Activated CD8-positive, alpha-beta T cell treated with anti-CD3 and anti-CD28 coated beads for 36 hours (primary cell): ENCODE measurements at places on chromosomes 1 and 21.

- peaks cover 17% of the 10 kb centered on the region for H3K36me3 ChIP-seq
- H3K27ac ChIP-seq: peak overlapping the region; percentile 68
- H3K27me3 ChIP-seq: no peaks in the 10 kb centered on the region
- no peak overlapping the region for H3K4me3 ChIP-seq
- DNase-seq: no peak
Observed at GRCh38 chr1:32063261-32063681, 9.5 kb upstream of the TMEM39B start.

GRCh38 chr1:63255153-63255552 is 67.2 kb upstream of the FOXD3 start:
- H3K27me3 ChIP-seq: peaks cover 6% of the 10 kb centered on the region
- no peak overlapping the region for H3K27ac ChIP-seq
- H3K4me3 ChIP-seq: no peak overlapping the region
- H3K4me1 ChIP-seq: no peaks in the 10 kb centered on the region

DNA sequence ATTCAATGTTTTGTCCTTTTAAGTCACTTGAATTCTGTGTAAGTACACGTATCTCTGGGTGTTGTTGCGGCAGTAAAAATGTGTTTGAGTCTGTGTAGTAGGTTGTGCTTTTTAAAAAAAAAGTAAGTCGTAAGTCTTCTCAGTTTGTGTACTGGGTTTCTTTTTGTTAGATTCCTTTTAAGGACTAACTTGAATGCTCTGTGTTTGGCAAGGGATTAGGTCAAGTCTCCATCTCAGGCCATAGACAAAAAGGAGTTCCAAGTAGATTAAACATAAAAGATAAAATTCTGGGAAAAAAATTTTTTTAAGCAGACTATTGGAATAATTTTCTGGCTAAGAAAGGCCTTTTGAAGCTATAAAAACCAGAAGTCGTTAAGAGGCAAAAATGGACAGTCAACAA is 113.1 kb downstream of the ATP5PO start:
- no peak overlapping the region for H3K4me3 ChIP-seq
- H3K27me3 ChIP-seq: no peaks in the 10 kb centered on the region
- H3K4me1 ChIP-seq: no peaks in the 10 kb centered on the region

DNA sequence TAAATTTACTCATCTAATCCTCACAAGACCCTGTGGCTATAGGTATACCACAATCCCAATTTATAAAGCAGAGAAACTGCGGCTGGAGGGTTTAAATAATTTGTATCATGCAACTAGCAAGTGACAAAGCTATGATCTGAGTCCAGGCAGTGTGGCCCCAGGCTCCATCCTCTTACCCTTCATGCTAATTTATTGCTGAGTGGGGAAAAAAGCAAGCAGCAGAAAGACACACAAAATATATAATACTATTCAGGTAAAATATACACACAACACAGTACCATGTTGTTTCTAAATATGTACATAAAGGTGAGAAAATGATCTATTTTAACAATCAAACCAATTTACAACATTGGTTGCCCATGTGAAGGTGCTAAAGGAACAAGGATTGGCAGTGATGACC is 17.3 kb upstream of the LORICRIN start:
- no peak overlapping the region for H3K4me3 ChIP-seq
- no peak for DNase-seq
- peaks cover 13% of the 10 kb centered on the region for H3K27me3 ChIP-seq

DNA sequence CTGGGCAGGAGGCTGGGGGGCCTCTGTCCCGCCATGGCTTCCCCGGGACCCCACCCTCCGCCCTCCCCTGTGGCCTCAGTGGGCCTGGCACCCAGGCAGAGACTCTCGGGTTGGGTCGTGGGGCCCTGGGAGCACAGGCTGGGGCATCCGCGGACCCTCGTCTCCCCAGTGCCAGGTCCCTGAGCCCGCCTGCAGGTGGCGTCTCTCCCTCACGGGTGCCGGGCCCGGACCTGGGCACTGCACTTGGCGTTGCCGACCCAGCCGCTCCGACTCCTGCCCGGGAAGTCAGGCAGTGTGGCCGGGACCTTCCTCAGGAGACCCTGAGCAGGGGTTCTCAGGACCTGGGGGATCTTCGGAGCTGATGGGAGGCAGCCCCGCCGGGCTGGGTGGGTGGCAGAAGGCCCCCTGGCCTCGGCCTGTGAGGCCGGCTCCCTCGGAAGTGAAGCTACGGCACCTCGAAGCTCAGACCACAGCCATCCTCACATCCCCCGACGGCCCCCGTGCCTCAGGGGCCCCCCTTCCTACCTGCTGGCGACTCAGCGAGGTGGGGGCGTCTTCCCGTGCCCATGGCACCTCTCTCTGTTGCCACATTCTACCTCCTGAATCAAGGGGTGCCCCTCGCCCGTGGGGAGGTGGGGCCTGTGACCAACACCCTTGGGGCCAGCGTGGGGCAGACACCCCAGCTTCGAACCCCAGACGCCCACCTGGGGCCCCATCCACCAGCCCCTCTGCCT is 6.4 kb upstream of the C1orf159 start:
- no peak overlapping the region for H3K27ac ChIP-seq
- DNase-seq: peak; percentile 87
- H3K4me1 ChIP-seq: peaks cover 14% of the 10 kb centered on the region
- H3K4me3 ChIP-seq: no peak overlapping the region
- no peaks in the 10 kb centered on the region for H3K36me3 ChIP-seq

DNA sequence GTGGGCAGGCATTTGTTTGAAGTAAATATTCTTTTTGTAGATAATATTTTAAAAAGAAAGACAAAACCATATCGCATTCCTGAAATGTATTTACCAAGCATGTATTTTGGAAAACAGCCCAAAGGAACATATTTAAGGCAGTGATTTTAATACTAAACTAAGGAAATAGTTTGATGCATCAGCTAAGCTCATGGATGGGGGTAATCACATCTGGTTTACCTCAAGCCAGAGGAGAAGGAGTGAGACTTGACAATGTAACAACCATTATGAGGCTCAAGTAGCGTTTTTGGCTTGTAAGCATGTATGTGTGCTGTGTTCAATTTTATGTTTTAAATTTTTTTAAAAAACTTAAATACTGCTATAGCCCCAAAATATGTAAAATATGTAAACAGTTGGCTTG is 390.5 kb downstream of the DISC1 start:
- H3K4me3 ChIP-seq: no peak overlapping the region
- H3K27ac ChIP-seq: no peak overlapping the region
- DNase-seq: no peak
- no peaks in the 10 kb centered on the region for H3K36me3 ChIP-seq
- no peaks in the 10 kb centered on the region for H3K4me1 ChIP-seq
- no peaks in the 10 kb centered on the region for H3K27me3 ChIP-seq

GRCh38 chr1:175364424-175365076 is 172.0 kb upstream of the KIAA0040 start:
- DNase-seq: no peak
- no peaks in the 10 kb centered on the region for H3K36me3 ChIP-seq
- H3K4me3 ChIP-seq: no peak overlapping the region
- H3K27me3 ChIP-seq: peaks cover 15% of the 10 kb centered on the region
- no peak overlapping the region for H3K27ac ChIP-seq

DNA sequence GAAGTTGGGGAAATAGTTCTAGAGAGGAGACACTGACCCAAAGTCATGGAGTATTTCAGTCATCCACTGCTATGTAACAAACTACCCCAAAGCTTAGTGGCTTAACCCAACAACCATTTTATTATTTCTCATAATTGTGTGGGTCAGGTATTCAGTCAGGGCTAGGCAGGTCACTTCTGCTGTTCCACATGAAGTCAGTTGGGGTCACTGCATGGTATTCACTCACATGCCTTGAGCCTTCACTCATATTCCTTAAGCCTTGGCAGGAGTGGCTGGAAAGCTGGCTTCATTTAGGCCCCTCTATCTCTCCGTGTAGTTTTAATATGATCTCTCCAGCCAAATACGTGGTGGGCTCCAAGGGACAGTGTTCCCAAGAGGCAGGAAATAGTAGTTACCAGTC is 17.5 kb upstream of the RNF11 start:
- no peaks in the 10 kb centered on the region for H3K27me3 ChIP-seq
- H3K4me3 ChIP-seq: no peak overlapping the region
- peaks cover 22% of the 10 kb centered on the region for H3K4me1 ChIP-seq
- no peak overlapping the region for H3K27ac ChIP-seq
- no peak for DNase-seq
- H3K36me3 ChIP-seq: no peaks in the 10 kb centered on the region

- peaks cover 57% of the 10 kb centered on the region for H3K36me3 ChIP-seq
- H3K4me1 ChIP-seq: no peaks in the 10 kb centered on the region
- no peak overlapping the region for H3K4me3 ChIP-seq
- H3K27me3 ChIP-seq: no peaks in the 10 kb centered on the region
- no peak for DNase-seq
- H3K27ac ChIP-seq: no peak overlapping the region
Observed at GRCh38 chr1:53256511-53257453, 18.5 kb upstream of the MAGOH start.

DNA sequence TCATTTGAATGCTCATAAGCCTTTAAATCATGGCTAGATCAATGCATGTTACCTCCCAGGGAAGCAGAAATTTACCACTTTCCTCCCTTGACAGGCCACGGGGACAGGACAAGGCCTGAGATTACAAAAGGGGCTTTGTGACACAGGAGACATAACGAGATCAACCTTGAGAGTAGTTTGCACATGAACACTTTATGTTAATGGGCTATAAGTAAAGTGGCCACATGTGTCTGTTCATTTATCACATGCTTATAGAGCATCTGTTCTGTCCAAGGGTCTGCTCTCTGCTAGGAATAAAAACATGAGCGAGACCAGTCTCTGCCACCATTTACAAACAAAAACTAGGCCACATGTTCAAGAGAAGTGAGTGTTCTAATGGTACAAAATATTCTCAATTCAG is 144.1 kb upstream of the C8B start:
- peaks cover 2% of the 10 kb centered on the region for H3K27me3 ChIP-seq
- H3K36me3 ChIP-seq: no peaks in the 10 kb centered on the region
- H3K27ac ChIP-seq: no peak overlapping the region
- H3K4me3 ChIP-seq: no peak overlapping the region

GRCh38 chr1:26148887-26149286 is 10.0 kb upstream of the FAM110D start:
- H3K27ac ChIP-seq: no peak overlapping the region
- H3K27me3 ChIP-seq: no peaks in the 10 kb centered on the region
- H3K4me1 ChIP-seq: peaks cover 5% of the 10 kb centered on the region
- H3K36me3 ChIP-seq: no peaks in the 10 kb centered on the region
- H3K4me3 ChIP-seq: no peak overlapping the region

- DNase-seq: no peak
- no peaks in the 10 kb centered on the region for H3K36me3 ChIP-seq
- no peaks in the 10 kb centered on the region for H3K27me3 ChIP-seq
- no peaks in the 10 kb centered on the region for H3K4me1 ChIP-seq
Observed at GRCh38 chr1:231580874-231581273, 45.7 kb upstream of the DISC1 start.

- H3K4me1 ChIP-seq: peaks cover 66% of the 10 kb centered on the region
- DNase-seq: no peak
- no peak overlapping the region for H3K27ac ChIP-seq
- no peak overlapping the region for H3K4me3 ChIP-seq
- peaks cover 2% of the 10 kb centered on the region for H3K27me3 ChIP-seq
Observed at GRCh38 chr1:230080822-230081221, 13.8 kb downstream of the GALNT2 start.

DNA sequence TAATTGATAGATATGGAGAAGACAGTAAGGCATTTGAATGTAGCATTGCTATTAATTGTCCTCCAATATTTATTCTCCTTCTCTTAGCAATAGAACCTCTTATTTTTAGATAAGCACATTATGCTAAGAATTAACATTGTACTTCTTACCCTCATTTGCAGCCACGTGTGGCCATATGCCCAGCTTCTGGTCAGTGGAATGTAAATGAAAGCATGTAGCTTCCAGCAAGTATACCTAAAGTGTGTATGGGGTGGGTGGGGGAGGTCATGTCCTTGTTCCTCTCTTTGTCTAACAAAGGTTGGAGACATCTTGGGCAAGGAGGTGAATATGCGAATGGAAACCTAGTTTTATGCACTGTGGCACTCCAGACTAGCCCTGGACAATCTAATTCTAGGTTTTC is 133.6 kb upstream of the HMCN1 start:
- peaks cover 4% of the 10 kb centered on the region for H3K4me1 ChIP-seq
- no peaks in the 10 kb centered on the region for H3K36me3 ChIP-seq
- H3K27ac ChIP-seq: no peak overlapping the region

DNA sequence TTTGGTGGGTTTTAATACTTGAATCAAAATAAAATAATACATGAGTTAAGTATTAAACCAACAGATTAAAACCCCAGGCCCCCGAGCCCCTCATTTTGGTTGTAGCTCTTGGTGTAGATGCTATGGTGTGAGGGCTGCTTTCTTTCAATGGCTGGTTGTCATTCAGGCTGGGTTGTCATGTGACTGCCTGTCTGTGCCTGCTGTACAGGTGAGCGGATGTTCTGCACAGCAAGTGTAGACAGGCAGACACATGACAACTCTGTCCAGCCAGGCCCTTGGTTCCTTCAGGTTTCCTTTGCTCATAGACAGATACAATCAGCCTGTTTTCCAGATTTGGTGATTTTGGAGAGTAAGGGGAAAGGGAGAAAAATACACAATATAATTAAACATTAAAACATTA is 281.9 kb upstream of the C1orf105 start:
- peaks cover 2% of the 10 kb centered on the region for H3K27me3 ChIP-seq
- H3K36me3 ChIP-seq: no peaks in the 10 kb centered on the region
- no peak for DNase-seq
- no peak overlapping the region for H3K4me3 ChIP-seq
- H3K27ac ChIP-seq: no peak overlapping the region

- no peak overlapping the region for H3K4me3 ChIP-seq
- no peak overlapping the region for H3K27ac ChIP-seq
- DNase-seq: no peak
Observed at GRCh38 chr1:168792142-168792541, 63.1 kb upstream of the DPT start.

GRCh38 chr1:24888971-24889676 is 41.0 kb downstream of the RUNX3 start:
- DNase-seq: no peak
- no peak overlapping the region for H3K4me3 ChIP-seq
- peaks cover 12% of the 10 kb centered on the region for H3K36me3 ChIP-seq
- no peak overlapping the region for H3K27ac ChIP-seq
- H3K27me3 ChIP-seq: peaks cover 7% of the 10 kb centered on the region

DNA sequence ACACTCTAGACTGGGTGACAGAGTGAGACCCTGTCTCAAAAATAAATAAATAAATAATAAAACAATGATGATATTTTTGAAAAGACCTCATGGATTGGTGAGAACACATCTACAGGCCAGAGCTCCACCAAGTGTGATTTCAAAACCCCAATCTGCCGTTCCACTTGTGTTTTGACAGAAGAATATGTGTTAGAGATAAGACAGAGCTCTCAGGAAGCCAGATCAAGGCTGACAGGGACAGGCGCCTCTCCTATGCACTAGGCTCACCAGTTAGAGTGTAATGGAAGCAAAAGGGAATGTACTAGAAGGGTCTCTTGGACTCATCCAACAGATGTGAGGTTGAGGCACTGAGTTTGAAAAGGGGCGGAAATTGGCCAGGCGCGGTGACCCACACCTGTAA is 110.7 kb upstream of the ERRFI1 start:
- peaks cover 14% of the 10 kb centered on the region for H3K27me3 ChIP-seq
- H3K4me1 ChIP-seq: peaks cover 7% of the 10 kb centered on the region
- H3K4me3 ChIP-seq: no peak overlapping the region
- no peak for DNase-seq
- no peaks in the 10 kb centered on the region for H3K36me3 ChIP-seq
